ENCODE measurements at places on chromosomes 16 and 17.

- DNase-seq, result no peak
Observed at GRCh38 chr17:58703137-58703915, 10.9 kb downstream of the RAD51C start.

DNA sequence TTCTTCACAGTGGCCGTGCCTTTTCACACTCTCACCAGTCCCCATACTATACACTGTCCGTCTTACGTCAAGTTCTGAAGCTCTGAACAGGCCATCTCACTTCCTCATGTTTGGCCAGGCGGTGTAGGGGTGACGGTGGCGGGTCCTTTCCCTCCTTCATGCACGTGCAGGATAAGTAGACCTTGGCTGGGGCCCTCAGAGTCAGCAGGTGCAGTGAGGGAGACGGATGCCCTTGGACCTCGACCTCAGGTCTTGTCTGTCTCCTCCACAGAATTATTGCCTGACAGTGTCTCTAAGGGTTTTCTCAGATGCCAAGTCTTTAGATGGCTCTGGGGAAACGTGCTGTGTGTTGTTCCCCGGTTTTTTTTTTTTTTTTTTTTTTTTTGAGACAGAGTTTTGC is 37.6 kb downstream of the RAB11FIP3 start:
- no peak for DNase-seq

DNA sequence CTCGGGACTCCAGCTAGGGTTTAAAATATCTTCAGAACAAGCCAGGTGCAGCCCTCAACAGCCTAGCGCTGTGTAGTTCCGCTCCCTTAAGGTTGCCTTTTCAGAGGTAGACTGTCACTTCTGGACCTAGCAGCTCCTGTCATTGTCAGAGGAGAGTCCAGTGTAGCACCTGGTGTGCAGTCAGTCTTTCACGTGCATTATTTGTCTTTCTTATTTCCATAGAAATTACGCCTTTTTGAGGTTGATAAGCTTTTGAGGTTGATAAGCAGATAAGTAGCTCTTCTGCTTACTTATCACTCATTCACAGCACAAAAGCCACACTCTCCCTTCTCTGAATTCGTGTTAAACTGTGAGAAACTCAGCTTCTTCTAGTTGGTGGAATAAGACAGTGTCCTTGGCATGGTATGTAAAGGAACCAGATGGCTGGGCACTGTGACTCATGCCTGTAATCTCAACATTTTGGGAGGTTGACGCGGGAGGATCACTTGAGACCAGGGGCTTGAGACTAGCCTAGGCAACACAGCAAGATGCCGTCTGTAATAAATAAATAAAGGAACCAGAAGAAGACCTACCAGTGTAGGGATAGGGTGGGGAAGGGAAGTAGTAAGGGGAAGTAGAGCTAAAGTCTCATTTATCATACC is 10.2 kb downstream of the EEF2K start:
- no peak for DNase-seq

DNA sequence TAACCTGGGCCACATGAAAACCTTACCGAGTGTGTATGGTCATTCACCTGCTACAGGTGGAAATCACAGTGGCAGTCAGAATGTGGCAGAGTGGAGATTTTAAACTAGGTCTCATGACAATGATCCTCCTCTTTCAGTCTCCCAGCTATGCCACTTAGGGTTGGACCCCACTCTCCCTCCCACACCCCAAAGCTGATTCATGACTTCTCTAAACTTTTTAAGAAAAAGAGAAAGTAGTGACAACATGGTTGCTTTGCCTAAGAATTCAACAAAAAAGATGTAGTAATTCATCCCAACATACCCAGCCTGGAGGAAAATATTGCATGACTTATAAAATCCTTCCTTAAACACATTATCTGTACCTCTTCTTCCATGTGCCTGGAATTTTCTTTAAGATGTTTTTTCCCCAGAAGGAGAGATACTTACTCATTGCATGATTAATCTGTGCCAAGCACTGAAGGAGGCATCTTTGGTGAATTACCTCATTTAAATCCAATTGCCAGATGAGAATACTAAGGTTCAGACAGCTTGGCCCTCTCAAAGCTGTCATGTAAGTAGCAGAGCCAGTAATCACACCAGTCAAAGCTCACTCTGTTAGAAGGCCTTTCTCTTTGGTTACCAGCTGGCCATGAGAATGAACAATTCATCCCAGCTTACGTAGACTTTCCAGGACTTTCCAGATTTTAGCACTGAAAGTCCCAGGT is 119.9 kb downstream of the COPRS start:
- peak; percentile 55 for DNase-seq

GRCh38 chr16:88846088-88846487 is 10.7 kb downstream of the GALNS start:
- DNase-seq, result no peak

GRCh38 chr17:69719474-69720048 is 305.1 kb downstream of the MAP2K6 start:
- no peak for DNase-seq

GRCh38 chr16:56931271-56931891 is 561 bp upstream of the HERPUD1 start:
- DNase-seq, result no peak

DNA sequence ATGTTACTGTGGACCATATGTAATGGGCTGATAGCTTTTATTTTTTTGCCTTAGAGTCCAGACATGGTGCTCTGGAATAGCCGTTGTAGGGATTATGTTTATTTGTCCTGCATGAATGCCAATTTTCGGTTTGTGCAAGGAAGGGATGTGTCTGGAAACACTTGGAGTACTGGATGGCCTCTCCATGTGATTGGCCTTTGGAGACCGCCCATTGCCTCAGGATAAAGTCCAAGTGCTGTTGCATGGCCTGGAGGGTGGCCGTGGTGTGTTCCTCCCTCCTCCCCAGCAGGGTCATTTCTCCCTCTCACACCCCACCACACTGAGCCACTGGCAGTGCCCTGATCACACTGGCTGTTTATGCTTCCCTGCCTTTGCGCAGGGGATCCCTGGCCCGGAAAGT is 93.9 kb downstream of the MSI2 start:
- DNase-seq, result no peak

GRCh38 chr16:61581417-61582046 is 454.7 kb downstream of the CDH8 start:
- DNase-seq, result no peak

GRCh38 chr16:3731126-3731935 is 14.0 kb upstream of the TRAP1 start:
- no peak for DNase-seq

- no peak for DNase-seq
Observed at GRCh38 chr17:5672141-5672540, 87.8 kb upstream of the NLRP1 start.

DNA sequence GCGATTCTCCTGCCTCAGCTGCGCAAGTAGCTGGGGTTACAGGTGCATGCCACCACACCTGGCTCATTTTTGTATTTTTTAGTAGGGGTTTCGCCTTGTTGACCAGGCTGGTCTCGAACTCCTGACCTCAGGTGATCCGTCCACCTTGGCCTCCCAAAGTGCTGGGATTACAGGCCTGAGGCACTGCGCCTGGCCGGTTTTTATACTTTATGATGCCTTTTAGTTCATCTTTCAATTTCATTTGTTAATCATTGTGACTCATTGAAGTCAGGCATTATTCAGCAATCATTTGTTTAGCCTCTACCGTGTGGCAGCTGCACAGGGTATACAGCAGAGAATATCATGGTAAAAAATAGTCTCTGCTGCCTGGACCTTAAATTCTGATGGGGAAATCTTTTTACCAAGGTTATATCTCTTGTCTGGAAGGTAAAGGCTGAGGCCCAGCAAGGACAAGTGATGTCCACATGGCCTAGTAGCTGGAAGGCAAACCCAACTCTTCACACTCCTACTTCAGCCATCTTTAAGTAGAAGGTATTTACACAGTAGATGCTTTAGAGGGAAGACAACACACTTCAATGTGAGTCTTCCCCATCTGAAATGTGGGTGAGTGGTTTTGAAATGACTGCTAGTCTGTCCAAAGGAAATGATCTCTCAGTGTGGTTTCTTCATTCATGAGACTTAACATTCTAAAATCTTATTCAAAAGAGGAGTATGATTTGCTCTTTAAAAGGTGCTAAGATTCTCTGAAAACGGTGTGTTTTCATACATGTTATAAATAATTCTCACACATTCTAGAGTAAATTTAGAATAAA is 2.4 kb downstream of the PRPSAP2 start:
- DNase-seq, result no peak

GRCh38 chr16:14106961-14107360 is 35.8 kb downstream of the MRTFB start:
- no peak for DNase-seq

GRCh38 chr17:39485555-39485954 is 24.3 kb downstream of the CDK12 start:
- DNase-seq, result peak; percentile 48

- DNase-seq, result peak; percentile 70
Observed at GRCh38 chr16:86772671-86773353, 194.5 kb downstream of the FOXL1 start.

- DNase-seq, result no peak
Observed at GRCh38 chr17:58312829-58313228, 15.8 kb downstream of the TSPOAP1 start.

DNA sequence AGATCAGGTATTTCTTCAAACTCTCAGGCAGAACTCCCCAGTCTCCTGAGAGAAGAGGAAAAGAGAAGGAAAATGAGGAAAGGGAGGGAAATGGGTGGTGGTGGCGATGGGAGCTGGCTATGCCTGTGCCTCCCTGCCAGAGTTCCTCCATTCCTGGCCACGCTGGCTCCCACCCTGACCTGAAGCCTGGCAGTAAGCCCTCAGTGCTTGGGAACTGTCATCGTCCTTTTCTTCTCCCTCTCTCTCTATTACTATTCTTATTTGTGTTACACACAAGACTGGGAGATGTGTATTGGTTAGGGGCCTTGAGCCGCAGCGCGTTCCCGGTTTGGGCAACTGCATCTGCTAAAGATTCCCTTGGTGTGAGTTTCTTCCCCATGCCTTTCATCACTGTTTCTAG is 44.6 kb downstream of the GOSR1 start:
- DNase-seq, result no peak

GRCh38 chr16:57504001-57504400 is 17.7 kb upstream of the DOK4 start:
- DNase-seq, result no peak

DNA sequence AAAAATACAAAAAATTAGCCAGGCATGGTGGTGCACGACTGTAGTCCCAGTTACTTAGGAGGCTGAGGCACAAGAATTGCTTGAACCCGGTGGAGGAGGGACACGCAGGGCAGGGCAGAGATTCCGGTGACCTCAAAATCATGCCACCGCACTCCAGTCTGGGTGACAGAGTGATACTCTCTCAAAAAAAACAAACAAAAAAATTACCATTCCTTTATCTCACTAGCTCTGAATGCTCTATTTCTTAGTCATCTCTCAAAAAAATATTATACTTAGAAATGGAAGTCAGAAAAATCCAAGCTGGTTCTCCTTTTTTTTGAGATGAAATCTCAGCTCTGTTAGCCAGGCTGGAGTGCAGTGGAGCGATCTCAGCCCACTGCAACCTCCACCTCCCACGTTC is 40.8 kb downstream of the SPOP start:
- DNase-seq, result no peak

DNA sequence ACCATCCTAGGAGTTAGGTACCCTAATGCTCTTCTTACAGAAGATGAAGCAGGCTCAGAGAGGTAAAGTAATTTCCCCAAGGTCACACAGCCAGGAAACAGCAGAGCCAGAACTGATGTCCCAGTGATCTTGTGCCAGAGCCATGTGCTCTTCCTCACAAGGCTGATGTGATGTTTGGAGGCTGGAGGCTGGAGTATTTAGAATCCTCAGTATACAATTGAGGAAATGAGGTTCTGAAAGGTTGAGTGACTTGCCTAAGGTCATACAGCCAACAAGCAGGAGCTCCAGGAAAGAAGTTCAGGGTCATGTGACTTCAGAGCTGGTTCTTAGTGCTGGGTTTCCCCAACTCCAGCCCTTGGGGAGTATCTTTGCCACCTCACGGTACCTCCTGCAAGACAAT is 18.5 kb downstream of the ITPRIPL2 start:
- DNase-seq, result no peak

DNA sequence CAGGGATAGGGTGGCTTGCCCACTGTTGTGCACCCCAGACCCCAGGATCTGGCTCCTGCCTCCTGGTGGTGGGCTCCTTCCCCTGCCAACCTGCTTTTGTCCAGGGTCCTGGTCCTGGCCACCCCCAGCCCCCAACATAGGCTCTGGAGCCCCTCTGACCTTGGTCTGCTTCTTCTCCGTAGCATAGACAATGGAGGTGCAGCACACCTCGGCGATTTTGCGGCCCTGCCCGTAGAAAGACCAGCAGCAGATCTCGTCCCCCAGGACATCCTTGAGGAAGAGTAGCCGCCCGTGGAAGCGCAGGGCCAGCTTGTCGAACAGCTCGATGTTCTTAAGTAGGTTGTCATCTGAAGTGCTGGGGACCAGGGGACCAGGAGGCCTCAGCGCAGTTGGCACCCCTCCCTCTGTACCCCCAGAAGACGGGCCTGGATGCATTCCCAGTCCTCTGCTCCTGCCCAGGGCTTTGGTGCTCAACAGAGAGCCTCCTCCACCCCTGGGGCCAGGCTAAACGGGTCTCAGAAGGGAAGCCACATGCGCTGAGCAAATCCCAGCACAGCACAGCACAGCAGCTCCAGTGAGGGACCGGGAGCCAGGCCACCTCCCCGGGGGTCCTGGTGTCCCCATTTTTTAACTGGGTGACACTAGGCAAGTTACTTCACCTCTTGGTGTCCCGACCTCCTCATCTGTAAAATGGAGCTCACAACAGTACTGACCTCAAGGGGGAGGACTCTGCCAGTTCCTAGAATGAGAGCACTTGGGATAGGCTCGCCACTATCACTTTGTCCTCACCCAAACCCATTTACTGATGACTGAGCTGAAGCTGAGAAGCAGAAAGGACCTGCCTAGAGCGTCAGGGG is 10.8 kb downstream of the ASPHD1 start:
- no peak for DNase-seq

DNA sequence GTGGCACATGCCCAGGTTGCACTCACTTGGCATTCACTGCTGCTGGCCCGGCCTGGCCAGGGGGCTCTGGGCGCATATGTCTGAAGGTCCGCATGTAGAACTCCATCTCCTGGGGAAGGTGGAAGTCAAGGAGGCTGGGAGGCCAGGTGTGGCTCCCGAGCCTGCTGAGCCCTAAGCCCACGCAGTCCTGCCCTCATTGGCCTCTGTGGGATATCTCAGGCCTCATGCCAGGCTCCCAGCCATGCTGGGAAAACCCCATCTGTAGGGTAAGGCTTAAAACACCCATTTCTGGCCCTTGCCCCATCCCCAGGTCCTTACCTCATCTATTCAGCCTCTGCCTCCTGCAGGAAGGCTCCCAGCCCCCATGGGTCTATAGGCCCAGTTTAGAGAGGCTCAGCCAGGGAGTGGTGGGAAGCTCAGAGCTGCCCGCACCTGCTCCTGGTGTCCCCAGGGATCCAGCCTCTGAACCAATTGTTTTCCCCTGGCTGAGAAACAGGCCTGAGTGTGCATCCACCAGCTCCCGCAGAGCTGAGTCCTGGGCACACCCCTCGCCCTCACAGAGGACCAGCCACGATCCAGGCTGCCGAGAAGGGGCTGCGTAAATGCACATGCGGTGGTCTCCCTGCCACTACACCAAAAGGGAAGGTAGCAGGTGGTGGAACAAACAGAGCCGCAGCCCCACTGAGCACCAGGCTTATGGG is 2.3 kb upstream of the TPPP3 start:
- DNase-seq, result no peak
